ENCODE measurements at places on chromosomes 2 and 18.
A peak's percentile ranks its signal among the peaks of the same experiment; 100 is the strongest.

DNA sequence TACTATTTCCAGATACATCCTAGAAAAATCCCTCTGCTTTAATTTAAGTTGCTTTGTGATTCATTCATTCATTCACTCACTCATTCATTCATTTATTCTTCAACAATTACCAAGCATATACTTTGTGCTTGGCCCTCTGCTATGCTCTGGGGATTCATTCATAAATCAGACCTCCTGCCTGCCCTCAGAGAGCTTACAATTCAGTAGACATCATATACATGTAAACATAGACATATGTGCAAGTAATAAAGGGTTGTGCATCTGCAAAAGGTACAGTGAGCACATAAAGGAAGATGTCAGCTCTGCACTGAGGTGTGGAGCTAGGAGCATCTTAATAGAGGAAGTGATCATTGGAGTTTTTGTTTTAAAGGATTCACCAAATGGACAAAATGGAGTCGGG lies 189.4 kb downstream of the AGPS start:
- no peak for DNase-seq

GRCh38 chr2:212897296-212897695 lies 254.1 kb downstream of the IKZF2 start:
- DNase-seq, result no peak

GRCh38 chr2:153953761-153954160 lies 82.0 kb downstream of the GALNT13 start:
- DNase-seq, result no peak

- DNase-seq, result no peak
These were observed 36.6 kb upstream of the METAP1D start for GRCh38 chr2:171963198-171963597.

DNA sequence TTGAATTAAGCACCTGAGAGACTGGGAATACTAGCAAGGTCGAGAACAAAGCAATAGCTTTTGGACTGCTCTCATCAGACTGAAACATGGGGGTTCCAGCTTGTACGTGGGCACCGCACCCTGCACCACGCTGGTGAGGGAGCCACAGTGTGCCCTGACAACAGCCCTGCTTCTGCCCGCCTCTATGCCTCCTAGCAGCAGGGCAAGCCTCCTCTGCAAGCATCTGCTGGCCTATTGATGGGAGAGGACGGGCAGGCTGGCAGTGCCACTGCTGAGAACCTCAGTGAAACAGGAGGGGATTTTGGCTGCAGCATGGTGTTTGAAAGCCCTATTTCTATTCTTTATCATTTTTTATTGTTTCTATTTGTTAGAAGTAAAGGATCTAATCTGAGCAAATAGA lies 146.1 kb upstream of the OTOS start:
- DNase-seq, result peak; percentile 27

GRCh38 chr2:7670905-7671641 lies 753.9 kb downstream of the RNF144A start:
- DNase-seq, result no peak

- no peak for DNase-seq
These were observed 70.6 kb downstream of the SH3YL1 start for GRCh38 chr2:193141-193671.

DNA sequence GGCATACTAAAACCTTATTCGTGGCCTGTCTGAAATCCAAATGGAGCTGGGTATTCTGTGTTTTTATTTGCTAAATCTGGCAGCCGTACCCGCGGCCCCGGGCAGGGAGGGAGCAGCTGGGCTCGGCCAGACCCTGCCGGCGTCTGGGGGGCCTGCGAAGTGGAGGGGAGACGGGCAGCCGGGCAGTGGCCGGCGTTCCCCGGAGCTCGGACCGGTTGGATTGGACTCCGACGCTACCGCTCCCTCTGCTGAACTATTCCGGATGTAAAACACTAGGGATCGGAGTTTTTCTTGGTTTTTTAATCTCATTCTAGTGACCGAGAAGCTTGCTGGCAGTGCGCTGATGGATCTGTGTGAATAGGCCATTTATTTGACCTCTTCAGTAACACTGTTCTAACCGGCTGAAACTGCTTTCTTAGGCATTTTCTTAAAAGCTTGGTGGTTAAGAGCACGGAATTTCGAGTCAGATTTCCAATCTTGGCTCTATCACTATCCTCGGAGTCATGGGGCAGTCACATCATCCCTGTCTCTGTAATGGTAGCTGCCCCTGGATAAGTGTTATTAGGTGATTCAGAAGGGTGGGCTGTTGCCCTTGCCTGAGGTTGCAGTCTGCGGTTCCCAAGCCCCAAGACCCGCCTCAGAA lies 694 bp downstream of the UNC50 start:
- no peak for DNase-seq

DNA sequence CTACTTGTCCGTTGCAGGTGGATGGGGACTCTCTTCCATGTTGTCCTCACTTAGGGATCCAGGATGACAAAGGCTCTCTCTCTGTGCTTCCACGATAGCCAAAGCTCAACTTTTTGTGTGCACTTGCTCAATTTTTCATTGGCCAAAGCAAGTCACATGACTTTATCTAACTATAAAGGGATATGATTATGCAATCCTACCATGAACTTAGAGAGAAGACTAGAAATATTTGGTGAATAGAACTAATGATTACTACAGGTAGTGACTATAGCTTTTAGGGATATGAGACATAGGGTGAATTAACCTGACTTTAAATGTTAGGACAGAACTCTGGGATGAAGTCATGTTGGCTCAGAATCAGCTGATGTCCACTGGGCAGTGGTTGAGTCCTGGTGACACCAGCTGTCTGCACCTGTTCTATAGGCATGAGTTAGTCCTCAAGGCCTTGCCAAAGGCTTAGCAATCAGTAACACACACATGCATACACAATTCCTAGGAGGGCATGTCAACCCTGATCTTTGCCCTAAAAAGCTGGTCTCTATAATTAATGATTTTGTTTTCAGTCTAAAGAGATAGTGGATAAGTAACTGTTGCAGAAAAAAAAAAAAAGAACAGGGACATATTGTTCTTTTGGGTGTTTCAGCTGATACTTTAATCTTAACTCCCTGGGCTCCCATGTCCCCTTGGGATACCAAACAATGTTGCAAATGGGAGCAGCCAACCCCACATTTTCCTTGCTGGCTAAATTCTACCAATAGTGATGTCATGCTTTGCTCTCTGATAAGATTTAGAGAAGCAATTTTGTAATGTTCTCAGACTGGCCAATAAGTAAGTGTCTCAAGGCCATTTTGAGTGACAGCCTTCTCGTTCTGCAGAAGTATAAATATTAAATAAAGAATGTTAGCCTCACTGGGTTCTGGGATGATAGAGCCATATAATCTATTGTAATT lies 12.5 kb upstream of the HK2 start:
- no peak for DNase-seq

DNA sequence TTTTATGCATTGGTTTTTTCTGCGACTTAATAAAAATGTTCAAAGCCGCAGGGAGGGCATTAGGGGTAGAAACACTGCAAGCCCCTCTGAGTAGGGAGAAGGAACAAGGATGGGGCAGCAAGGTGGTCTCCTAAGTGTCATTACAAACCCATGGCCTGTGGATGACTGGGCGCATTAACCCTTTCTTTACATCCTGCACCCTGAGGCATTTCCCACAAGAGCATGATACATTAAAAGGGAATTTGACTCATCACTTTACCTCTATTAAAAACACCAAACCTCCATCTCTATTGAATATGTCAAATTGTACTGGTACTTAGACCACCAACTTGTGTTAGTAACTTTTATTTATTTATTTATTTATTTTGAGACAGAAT lies 112.5 kb downstream of the VIT start:
- no peak for DNase-seq

DNA sequence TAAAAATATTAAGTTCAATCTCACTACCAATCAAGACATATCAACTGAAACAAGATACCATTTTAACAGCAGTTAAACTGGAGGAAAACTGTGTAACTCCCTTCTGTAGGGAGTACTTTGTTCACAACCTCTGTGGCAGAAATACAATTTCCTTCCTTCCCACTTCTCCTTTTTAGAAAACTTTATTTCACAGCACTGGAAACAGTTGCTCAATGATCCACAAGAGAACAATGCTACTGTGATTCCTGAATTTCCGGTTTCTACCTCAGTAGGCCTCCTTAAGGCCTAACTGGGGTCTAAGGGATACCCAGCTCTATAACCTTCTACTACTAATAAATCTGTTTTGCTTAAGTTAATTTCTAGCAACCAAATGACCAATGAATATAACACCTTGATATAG lies 14.1 kb downstream of the TLK1 start:
- DNase-seq, result no peak

GRCh38 chr2:136015699-136016098 lies 30.3 kb upstream of the DARS1 start:
- DNase-seq, result no peak

GRCh38 chr2:239895116-239895515 lies 130.0 kb downstream of the NDUFA10 start:
- DNase-seq, result no peak

GRCh38 chr2:58401936-58402335 lies 160.8 kb upstream of the FANCL start:
- no peak for DNase-seq

GRCh38 chr2:26536371-26537068 lies 58.6 kb upstream of the OTOF start:
- DNase-seq, result no peak

DNA sequence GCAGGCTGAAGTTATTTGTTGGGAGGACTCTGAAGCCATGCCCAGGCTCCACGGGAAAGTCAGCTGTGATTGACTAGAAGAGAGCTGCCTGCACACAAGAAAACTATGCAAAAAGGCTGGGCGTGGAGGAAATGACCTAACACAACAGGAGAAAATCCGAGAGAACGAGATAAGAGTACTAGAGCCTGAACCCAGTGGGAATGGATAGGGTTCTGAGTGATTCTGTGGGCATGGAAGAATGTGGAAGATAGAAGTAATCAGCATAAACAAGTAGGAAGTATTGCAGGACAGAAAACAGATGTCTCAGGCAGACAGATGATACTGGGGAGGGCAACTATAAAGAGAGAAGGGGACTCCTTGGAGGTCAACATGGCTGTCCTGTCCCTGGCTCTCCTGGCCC lies 12.1 kb upstream of the COPS8 start:
- no peak for DNase-seq

- no peak for DNase-seq
These were observed 141.5 kb downstream of the ACOXL start for GRCh38 chr2:110873597-110874452.

DNA sequence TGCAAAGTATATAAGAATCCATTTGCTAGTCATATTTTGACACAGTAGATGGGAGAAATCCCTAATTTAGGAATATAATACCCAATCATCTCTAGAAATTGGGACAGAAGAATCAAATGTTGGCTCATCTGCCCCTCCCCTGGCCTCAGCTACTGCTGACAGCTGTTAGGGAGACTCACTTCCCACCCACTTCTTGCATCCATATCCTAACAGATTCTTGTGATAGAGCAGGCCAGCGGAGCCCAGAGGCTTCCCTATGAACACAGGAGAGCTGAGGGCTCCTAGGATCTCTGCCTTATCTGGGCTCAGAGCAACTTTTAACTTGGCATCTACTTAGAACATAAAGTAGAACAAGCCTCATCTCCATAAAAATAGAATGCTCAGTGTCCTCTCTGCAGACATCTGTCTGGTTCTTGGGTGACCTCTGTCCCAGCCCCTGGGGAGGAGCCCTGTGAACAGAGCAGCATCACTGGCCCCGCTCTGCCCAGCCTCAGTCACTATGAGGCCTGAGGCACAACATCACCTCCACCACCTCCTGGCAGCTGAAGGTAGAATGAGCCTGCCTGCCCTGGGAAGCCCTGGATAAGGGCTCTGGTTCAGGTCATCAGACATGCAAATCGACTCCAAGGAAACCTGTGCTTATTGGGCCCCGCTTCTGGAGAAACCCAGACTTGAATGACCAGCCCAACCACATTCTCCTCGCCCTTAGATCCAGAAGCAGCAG lies 229.7 kb downstream of the ANKRD36B start:
- DNase-seq, result no peak

DNA sequence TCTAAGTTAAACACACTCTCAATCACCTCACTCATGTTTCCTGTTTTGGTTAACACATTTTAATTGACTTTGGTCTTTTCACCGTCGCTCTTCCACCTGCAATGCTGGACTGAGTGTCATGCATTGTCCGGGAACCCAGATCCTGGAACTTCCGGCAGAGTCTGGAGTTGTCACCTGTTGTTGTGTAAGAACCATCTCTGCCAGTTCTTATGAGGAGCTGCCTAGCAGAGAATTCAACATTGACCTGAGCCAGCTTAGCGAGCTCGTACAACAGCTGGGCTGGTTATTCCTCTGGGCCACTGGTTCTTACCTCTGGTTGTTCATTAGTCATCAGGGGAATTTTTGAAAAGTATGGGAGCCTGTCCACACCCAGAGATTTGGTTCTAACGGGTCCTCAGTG lies 75.7 kb downstream of the BCL2L11 start:
- no peak for DNase-seq

GRCh38 chr2:160970052-160970965 lies 189.9 kb upstream of the TANK start:
- peak; percentile 43 for DNase-seq

- no peak for DNase-seq
These were observed 468.7 kb upstream of the CDH7 start for GRCh38 chr18:65282096-65282495.

- no peak for DNase-seq
These were observed 71.3 kb downstream of the UGGT1 start for GRCh38 chr2:128162266-128162665.

DNA sequence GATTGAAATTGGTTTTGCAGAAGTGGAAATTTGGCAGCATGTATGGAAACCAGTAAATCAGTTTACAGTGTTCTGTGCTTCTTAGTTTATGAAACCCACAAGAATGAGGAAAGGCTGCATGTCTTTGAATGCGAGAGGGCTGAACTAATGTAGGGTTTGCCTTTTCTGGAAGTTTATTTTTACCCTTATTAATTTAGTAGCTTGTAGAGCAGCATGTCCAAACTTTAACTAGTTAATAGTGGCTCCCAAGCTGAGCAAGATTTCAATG lies 50.4 kb downstream of the LDLRAD4 start:
- no peak for DNase-seq

GRCh38 chr2:208150956-208151355 lies 5.0 kb upstream of the CRYGB start:
- DNase-seq, result no peak

GRCh38 chr18:13036622-13037320 lies 45.6 kb downstream of the CEP192 start:
- DNase-seq, result no peak

GRCh38 chr18:37779220-37779619 lies 213.6 kb upstream of the CELF4 start:
- no peak for DNase-seq

GRCh38 chr2:161708350-161708975 lies 84.2 kb downstream of the SLC4A10 start:
- no peak for DNase-seq

DNA sequence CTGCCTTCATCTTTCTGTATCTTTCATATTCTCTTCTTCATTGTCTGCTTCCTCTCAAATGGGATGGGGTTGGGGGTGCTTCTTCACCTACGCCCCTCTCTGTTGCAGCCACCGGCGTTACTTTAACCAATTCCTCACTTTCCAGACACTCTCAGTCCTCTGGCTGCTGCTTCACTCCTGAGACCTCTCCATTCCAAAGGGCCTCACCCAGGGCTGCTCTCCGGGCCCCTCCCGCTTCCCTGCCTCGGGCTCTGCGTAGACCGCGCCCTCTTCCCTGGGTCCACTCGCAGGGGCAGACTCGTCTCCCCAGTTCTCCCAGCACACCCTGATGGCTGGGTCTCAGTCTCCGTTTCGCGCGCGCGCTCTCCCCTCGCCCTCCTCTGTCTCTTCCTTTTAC lies 926 bp downstream of the SERPINB8 start:
- no peak for DNase-seq

GRCh38 chr2:193461431-193461934 lies 1266.8 kb upstream of the TMEFF2 start:
- DNase-seq, result no peak

GRCh38 chr2:3563521-3563976 lies 5.4 kb upstream of the RNASEH1 start:
- DNase-seq, result no peak

Measured in hippocampal formation (tissue), 2 donors.